ENCODE measurements at places on chromosomes 6 and 20. TPM values are rescaled to one million over a fixed set of nuclear protein-coding genes. Genes with fewer than 3 reads are reported as not detected.

KLHDC3 gene
- 58.8 TPM for total RNA-seq

CDH4 gene
- 0.23 TPM for total RNA-seq

PRND gene
- total RNA-seq, result 0.43 TPM

RIPOR3 gene
- total RNA-seq, result 6.8 TPM

FHL5 gene
- total RNA-seq, result 40.1 TPM

C6orf132 gene
- 11.5 TPM for total RNA-seq

SCRT2 gene
- total RNA-seq, result not detected

OR2B6 gene
- not detected for total RNA-seq

Data from upper lobe of right lung (tissue), 1 donor.